Occipital lobe (tissue), 3 donors: ENCODE measurements at places on chromosomes 2 and 18. TPM values are rescaled to one million over a fixed set of nuclear protein-coding genes. Genes with fewer than 3 reads are reported as not detected.

RFX8 gene
- 0.47 TPM for total RNA-seq

IL1B gene
- 0.78 TPM for total RNA-seq

METAP1D gene
- 9.5 TPM for total RNA-seq

- DNase-seq = no peak
Observed at GRCh38 chr2:74498500-74499266, 720 bp downstream of the LBX2 start.

- no peak for DNase-seq
Observed at GRCh38 chr2:215260097-215260677, 51.7 kb upstream of the ATIC start.

GRCh38 chr2:142755191-142755590 lies 122.3 kb upstream of the KYNU start:
- DNase-seq = no peak

GRCh38 chr2:189629531-189630453 lies 31.5 kb upstream of the ASNSD1 start:
- no peak for DNase-seq

DNA sequence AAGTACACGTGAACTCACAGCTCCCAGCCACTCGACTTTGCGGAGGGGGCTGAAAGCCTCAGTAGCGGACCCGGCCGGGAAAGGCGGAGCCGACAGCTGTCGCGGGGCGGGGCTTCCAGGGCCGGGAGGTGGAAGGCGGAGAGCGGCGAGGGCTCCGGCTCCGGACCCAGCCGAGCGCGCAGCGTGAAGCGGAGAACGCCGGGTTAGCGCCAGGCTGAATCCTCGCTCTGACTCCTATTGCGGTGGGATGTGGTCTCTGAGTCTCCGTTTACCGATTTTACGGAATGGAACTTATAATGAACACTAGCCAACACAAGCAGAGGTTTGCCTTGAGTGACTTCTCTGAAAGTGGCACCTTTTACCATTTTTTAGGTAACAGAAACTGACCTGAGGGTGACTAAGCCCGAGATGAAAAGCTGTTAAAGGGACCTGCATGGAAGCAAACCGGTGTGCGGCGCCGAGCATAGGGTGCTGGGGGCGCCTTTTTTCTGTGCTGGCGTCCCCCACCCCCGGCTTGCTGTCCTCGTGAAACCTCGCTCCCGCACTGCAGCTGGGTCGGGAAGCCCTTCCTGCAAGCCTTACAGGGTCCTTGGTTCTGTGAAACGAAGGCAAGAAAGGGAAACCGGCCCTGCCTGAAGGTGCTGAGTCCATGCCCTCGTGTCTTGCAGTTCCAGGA lies 72.9 kb downstream of the EN1 start:
- no peak for DNase-seq
